Gastroesophageal sphincter (tissue), 4 donors: ENCODE measurements at places on chromosomes 11 and 22. TPM values are rescaled to one million over a fixed set of nuclear protein-coding genes. Genes with fewer than 3 reads are reported as not detected.

DNA sequence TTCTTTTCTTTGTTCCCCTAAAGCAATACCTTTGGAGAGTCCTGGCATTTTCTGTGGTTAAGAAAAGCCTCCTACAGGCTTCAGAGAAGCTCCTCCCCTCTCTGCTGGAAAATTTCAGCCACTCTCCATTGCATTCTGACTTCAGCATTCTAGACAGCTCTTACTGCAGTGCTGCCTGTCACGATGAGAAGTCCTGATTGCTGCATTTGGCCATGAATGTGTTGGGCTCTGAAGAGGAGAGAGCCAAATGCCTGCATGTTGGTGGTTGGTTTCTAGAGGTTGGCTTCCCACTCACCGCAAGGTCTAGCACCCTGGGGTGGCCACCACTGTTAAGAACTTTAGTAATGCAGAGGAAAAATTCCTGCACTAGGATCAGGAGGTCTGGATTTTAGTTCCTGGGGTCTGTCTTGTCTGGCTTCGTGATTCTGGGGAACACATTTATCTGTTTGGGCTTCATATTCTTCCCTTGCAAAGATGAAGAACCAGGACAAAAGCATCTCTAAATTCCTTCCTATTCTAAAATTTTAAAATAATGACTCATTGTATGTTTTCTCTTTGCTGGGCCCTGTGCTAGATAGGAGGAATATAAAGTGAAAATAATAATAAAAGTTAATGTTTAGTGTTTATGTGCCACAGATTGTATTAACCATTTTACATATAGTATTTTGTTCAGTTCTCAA lies 38.1 kb downstream of the COA4 start:
- ATAC-seq = no peak

DNA sequence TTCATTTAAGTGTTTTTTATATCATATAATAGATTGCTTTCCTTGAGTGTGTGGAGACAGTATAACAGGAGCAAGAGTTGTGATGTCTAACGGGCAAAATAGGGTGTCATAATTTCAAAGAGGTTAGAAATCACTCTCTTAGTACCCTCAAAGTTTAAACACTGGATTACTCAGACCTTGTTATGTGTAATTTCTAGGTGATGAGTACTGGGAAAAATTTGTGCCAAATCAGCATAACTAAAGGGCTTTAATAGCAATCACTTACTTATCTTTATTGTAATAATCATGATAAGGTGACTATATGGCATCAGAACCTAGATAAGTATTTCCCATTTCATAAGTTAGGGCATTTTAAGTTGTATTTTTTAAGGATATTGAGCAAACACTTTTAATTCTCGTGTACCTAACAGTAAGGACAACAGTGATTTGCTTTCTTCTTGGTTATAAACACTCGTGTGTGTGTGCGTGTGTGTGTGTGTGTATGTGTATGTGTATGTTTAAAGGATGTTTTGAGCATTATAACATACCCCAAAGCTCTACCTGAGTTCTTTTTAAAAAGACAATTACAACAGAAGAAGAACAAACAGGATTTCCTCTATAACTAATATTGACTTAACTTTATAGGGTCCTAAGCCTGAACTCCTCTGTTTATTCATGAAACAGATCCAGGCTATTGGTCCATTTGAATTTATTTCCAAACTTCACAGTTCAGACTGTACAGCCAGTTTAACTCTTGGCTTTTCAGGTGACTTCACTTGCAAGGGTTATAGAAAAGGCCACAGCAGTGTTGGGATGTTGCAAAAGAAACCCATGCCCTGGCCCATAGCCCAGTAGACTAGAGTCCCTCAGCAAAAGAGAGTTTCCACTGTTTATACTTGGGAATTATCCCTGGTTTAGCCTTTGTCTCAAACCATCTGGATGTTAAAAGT lies 23.7 kb upstream of the PDE3B start:
- ATAC-seq = peak; percentile 58

GRCh38 chr11:130160498-130161155 lies 1.0 kb downstream of the ST14 start:
- ATAC-seq = no peak

- peak; percentile 87 for ATAC-seq
These were observed at the start of gene TRIM34 for GRCh38 chr11:5624489-5625279. TRIM34 (plus strand) TSS chr11:5625001; CDS start chr11:5632332, 7,331 bp downstream.

- no peak for ATAC-seq
These were observed 143.3 kb downstream of the DLG2 start for GRCh38 chr11:85483861-85484260.

- ATAC-seq = no peak
These were observed 77.4 kb downstream of the PARVA start for GRCh38 chr11:12454782-12455181.

- ATAC-seq = no peak
These were observed 5.4 kb downstream of the FADS2 start for GRCh38 chr11:61833471-61833870.

DNA sequence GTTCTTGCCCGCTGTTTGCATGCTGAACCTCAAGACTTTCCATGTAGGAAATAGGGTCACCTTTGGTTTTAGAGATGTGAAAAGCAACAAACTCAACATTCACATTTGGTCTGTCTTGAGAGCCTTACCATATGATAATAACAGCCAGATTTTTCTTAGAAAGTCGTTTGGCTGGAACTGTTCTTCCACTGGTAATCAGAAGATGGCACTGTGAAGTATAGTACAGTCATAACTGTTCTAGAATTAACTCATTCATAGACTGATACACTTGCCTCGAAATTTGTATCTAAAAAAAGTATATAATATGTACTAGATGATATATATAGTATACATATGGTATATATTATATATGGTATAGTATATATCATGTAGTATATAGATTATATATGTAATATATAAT lies 12.3 kb downstream of the LUZP2 start:
- ATAC-seq = no peak

Gene SCGB2A2
- total RNA-seq = not detected

Gene CRYBB1
- total RNA-seq = not detected
